Omental fat pad (tissue), 4 donors: ENCODE measurements at places on chromosomes 13 and 19.

GRCh38 chr13:87872813-87873212 is 201.6 kb downstream of the SLITRK5 start:
- no peak for DNase-seq

- no peak for DNase-seq
Measured at GRCh38 chr19:4671185-4671851, 1.2 kb upstream of the MYDGF start.

- no peak for DNase-seq
Measured at GRCh38 chr13:100490692-100491091, 97.9 kb downstream of the GGACT start.

GRCh38 chr19:38921420-38922274 is 8.9 kb downstream of the SARS2 start:
- no peak for DNase-seq

DNA sequence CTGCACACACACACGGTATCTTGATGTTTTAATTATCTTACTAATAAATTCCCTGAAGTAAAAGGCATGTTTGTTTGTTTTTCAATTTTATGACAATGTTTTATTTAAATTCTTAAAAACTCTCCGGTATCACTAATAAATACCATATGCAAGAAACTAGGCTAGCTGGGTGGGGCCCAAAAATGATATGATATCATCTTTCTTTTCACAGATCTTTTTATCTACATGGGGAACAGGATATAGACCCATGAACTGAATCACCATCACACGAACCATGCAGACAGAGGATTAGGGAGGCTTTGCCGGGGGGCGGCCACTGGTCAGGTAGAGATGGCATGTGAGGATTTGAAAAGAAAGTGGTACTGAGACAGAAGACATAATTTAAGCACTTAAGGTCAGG is 266.4 kb downstream of the ENOX1 start:
- no peak for DNase-seq

DNA sequence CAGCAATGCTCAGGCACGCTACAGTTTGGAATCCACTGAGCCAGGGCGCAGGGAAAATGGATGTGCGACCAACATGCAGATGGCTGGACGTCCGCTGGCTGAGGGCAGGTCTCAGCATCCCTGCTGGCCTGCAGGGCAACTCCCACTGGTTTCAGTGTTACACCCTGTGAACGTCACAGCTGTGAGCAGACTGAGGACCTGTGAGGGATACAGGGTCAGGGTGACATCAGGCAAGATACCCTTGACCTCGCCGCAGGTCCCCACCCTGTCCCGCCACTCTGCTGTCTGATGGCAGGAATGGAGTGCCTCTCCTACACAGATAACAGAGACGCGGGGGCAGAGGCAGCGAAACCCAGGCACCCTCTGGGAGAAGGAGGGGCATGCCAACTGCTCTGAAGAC is 19.1 kb downstream of the ZFR2 start:
- no peak for DNase-seq

DNA sequence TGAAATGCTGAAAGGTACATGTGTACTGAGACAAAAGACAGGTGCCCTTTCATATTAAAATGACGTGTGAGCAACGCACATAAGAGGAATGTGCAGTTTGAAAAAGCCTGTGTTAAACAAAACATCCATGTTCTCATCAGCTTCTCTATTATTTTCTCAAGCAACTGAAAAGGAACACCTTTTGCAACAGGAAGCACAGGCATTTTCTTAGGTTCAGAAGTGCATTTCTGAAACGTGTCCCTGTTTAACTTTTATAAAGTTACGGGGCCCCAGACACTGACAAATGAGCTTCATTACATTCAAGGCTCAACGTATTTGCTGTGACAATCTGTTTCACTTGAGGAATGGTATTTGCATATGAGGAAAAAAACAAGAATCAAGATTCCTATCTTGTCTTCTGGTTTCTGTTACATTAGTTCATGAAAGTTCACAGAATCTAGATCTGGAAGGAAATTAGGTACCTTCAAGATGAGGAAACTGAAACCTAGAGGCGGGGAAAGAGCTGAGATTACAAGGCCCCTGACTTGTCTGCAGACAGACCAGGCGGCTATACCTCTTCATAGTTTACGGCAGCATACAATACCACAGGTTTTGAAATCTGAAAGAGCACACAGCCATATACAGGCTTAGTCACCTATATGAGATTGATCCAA is 431.7 kb downstream of the KLF12 start:
- DNase-seq: no peak
